ENCODE measurements at places on chromosomes 1 and 21.

DNA sequence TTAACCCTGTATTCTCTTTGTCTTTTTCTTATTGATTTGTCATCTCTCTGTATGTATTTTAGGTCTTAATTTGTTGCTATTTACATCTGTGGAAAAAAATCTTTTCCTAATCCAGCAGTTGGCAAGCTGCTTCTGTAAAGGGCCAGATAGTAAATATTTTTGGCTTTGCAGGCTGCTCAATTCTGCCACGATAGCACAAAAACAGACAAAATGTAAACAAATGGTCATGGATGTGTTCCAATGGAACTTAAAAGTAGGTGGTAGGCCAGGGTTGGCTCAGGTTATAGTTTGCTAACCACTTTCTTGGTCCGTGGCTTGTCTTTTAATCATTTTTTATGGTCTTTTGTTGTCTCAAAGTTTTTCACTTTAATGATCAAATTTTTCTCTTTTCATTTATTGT lies 371.8 kb downstream of the HHAT start:
- no peak for DNase-seq

- DNase-seq, result peak; percentile 75
Measured at GRCh38 chr1:159177272-159177907, 6.0 kb downstream of the CADM3 start.

DNA sequence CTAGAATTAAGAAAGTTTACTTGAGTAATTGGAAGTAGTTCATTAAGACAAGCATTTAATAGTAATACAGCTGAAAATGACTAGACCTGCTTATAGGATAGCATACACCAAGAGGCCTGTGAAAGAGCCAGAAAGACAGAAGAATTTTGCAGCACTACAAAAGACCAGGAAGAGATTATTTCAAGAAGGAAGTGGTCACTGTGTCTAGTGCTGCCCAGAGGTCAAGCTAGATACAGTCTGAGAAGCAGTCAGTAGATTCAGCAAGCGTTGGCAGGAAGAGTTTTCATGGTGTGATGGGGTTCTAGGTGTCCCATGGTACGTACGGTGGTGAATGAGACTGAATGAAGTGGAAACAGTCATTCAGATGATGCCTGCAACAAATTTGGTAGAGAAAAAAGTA lies 31.5 kb downstream of the RGS8 start:
- no peak for DNase-seq

DNA sequence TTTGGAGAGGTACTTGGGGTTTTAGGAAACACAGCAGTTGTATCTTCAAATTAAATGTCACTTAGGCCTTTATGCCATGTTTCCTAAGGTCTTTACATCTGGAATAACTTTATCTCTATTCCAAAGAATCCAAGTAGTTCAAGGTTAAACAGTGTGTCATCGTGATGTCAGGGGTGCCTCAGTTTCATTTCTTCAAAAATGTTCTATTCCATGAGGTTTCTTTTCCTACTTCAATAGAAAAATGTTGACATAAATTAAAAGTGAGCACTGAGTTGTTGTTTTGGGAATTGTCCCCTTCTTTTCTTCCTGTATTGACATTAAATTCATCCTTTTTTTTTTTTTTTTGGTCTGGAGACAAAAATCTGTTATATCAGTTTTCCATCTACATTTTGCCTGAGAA lies 160.6 kb upstream of the C21orf91 start:
- no peak for DNase-seq

GRCh38 chr1:23198373-23198772 lies 18.9 kb downstream of the HTR1D start:
- DNase-seq, result no peak

DNA sequence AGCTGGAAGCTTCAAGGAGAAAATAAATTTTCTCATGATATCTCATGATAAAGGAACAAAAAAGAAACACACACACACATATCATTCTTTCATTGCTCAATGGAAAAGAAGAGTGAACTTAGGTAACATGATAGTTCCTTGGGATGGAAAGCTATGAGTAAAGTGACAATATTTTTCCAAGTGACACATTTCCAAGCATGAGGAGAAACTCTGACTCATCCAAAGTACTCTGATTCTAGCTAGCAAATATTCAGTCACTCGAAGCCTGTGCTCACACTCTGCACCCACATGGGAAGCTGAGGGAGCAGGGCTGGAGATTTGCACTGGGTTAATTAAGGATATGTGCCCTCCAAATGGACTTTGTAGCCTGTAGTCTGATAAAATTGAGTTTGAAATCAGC lies 222.4 kb downstream of the LRRC40 start:
- no peak for DNase-seq

GRCh38 chr1:157830887-157831286 lies 10.7 kb downstream of the CD5L start:
- no peak for DNase-seq

- no peak for DNase-seq
Measured at GRCh38 chr1:189686288-189686687, 791.4 kb downstream of the BRINP3 start.

GRCh38 chr1:168498956-168499687 lies 44.7 kb downstream of the XCL2 start:
- no peak for DNase-seq

DNA sequence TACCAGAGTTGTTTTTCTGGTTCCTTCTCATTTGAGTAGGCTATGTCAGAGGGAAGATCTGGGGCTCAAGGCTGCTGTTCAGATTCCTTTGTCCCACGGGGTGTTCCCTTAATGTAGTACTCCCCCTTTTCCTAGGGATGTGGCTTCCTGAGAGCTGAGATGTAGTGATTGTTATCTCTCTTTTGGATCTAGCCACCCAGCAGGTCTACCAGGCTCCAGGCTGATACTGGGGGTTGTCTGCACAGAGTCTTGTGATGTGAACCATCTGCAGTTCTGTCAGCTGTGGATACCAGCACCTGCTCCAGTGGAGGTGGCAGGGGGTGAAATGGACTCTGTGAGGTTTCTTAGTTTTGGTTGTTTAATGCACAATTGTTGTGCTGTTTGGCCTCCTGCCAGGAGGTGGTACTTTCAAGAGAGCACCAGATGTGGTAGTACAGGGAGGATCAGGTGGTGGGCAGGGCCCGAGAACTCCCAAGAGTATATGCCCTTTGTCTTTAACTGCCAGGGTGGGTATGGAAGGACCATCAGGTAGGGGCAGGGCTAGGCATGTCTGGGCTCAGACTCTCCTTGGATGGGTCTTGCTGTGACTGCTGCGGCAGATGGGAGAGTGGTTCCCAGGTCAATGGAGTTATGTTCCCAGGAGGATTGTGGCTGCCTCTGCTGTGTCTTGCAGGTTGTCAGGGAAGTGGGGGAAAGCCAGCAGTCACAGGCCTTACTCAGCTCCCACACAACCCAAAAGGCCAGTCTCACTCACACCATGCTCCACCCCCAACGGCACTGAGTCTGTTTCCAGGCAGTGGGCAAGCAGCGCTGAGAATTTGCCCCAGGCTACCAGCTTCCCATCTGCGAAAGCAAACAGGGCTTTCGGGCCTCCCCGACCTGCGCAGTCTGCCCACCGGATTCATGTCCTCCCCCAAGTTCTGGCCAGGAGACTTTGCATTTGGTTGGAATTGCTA lies 64.2 kb downstream of the SERINC2 start:
- no peak for DNase-seq

DNA sequence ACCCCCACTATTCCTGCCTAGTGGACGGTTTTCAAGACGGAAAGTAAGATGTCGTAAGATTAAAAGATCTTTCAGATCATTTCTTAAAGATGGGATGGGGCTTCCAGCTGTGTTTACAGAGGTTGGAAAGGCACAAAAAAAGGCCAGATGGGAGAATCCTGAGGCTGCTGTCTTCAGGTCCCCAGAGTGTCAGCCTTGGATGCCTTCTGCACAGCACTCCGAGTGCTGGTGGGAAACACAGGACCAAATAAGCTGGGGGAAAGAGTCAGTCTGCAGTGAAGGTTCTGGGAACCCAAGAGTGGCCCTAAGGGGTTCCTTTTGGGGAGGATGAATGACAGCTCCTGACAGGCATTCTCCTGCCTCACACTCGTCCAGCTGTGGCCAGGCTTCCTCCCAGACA lies 96.5 kb downstream of the COLGALT2 start:
- no peak for DNase-seq

DNA sequence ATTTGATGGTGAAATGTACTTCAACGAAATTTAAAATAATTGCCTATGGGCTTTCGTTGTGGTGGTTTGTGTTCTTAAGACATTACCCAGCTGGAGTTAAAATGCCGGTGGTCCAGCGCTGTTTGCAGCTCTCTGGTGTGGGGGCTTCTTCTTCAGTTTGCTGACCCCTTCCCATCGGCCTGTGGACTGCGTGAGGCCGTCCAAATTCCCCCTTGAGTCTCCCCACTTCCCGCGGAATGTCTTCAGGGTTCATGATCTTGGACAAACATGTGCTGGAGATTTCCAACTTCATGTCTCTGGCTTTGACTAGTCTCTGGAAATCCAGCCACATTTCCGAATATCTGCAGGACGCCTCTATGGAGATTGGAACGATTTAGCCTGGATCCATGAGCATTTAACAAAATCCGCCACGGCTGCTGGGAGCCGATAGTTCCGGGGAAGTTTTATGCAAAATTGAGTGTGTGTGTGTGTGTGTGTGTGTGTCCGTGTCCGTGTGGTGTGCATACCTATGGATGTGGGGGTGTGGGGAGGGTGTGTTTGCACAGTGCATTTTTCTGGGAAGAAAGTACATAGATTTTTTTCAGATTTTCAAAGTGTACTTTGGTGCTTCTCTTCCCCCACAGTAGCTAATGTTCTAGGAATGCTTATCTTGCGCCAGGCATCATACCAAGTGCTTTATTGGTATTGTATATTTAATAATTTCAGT lies 117.2 kb downstream of the PCP4 start:
- DNase-seq, result no peak

- DNase-seq, result peak; percentile 41
Measured at GRCh38 chr1:228833911-228834688, 98.8 kb downstream of the RHOU start.

GRCh38 chr21:43308101-43308814 lies 118.7 kb downstream of the SIK1 start:
- no peak for DNase-seq

DNA sequence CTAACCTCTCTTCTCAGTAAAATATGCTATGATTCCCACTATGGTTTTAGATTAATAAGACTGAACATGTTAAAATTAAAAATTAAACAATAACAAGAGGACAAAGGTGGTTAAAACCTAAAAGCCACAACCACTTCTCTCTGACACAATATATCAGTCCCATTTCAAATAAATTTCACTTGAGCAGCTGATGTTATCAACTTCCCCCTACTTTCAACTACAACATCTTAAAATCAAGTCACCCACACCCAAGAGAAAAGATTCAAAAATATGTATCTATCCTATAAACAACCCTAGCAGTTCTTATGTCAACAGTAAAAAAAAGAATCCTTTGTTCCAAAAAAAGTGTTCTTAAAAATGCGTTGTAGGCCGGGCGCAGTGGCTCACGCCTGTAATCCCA lies 7.5 kb downstream of the PUM1 start:
- no peak for DNase-seq

- DNase-seq, result no peak
Measured at GRCh38 chr1:30744060-30744756, 13.4 kb downstream of the LAPTM5 start.

GRCh38 chr1:246638941-246639655 lies 72.8 kb downstream of the CNST start:
- no peak for DNase-seq

DNA sequence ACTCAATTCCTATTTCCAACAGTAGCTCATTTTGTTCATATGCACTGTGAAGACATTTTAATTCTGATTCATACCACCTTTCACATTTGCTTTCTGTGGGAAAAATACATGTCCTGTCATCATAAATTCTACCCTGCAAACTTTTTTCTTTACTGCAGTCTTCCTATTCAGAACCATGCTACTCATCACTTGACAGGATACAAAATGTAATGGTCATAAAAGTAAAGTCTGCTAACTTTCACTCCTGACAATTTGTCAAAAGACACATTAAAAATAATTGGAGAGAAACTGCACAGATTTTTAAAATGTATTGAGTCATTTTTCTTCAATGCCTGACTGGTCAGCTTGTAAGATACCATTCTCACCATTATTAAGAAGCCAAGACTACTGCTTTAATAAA lies 1817.1 kb downstream of the BRINP3 start:
- DNase-seq, result no peak

GRCh38 chr1:43981135-43981491 lies 2.1 kb downstream of the B4GALT2 start:
- DNase-seq, result peak; percentile 63

GRCh38 chr1:163774401-163774945 lies 452.7 kb downstream of the NUF2 start:
- DNase-seq, result no peak

- no peak for DNase-seq
Measured at GRCh38 chr1:2516124-2516523, 10.3 kb downstream of the PANK4 start.

DNA sequence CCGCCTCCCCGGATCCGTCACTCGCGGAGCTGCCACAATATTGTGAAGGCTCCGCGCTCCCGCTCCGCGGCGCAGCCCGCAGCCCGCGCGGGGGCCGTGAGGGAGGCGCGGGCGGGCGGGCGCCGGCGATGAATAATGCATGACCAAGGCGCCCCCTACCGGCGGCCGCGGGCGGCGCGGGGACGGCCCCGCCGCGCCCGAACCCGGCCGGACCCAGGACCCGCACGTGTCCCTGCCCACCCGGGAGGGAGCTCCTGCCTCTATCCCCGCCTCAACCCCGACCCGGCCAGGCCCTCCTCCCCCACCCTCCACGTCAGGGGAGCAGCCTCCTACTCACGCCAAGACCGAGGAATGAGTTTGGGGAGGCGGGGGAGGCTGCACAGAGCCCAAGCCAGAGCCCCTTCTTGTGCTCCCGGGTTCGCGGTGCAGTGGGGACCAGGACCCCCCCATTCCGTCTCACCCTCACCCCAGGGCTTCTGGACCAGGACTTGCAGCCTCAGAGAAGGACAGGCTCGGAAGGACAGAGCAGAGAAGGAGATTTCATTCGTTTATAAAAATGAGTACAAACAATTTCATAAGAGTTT lies 70.8 kb upstream of the CASZ1 start:
- peak; percentile 96 for DNase-seq

- DNase-seq, result peak; percentile 71
Measured at GRCh38 chr1:1627261-1627828, 4.6 kb upstream of the MMP23B start.

GRCh38 chr1:119341372-119341947 lies 27.1 kb upstream of the HAO2 start:
- no peak for DNase-seq

DNA sequence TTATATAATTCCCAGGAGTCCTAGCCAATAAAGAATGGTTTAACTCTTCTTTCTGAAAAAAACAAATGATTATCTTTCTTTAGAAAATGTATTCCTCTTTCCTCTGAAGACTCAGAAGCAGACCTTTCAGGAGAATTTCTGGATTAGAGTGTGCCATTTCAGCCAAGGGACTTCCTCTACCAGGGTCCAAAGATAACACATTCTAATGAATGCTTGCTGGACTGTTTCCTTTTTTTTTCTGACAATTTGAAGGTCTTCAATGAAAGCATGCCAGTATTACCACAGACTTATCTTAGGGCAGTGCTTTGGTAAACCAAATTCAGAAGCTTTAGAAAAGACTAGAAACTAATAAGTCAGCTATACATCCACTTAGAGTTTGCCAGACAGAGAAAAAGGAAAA lies 80.5 kb downstream of the RERE start:
- DNase-seq, result no peak

GRCh38 chr21:44636209-44637017 lies 743 bp upstream of the KRTAP10-10 start:
- no peak for DNase-seq

GRCh38 chr1:194568610-194569009 lies 1382.2 kb upstream of the B3GALT2 start:
- DNase-seq, result peak; percentile 10

All from H7 (cell line).